ENCODE measurements at places on chromosomes 3 and 15. TPM values are rescaled to one million over a fixed set of nuclear protein-coding genes. Genes with fewer than 3 reads are reported as not detected.
A peak's percentile ranks its signal among the peaks of the same experiment; 100 is the strongest.

DNA sequence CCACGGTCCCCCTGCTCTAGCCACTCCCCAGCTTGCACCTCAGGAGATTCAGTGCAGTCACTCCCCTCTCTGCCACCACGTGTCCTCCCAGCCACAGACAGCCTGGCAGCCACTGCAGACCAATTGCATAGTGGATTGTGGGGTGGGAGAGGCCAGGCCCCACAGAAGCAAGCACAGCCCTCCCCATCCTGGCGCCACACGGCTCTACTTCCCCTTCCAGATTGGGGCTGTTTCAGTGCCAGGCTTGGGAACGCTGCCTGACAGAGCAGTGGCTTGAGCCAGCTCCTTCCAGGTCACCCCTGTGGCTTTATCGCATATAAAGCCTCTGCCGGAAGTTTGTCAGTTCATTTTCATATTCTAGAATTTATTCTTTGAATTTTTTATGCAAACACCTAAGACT is 90.7 kb downstream of the TMEM266 start:
- peak; percentile 28 for DNase-seq

- DNase-seq: peak; percentile 15
Observed at GRCh38 chr15:75844629-75845335, 1.5 kb downstream of the UBE2Q2 start.

- DNase-seq: no peak
Observed at GRCh38 chr3:27354588-27355203, 14.5 kb downstream of the NEK10 start.

- DNase-seq: no peak
Observed at GRCh38 chr3:18787441-18787840, 360.9 kb upstream of the KCNH8 start.

Gene RLBP1
- total RNA-seq: not detected

DNA sequence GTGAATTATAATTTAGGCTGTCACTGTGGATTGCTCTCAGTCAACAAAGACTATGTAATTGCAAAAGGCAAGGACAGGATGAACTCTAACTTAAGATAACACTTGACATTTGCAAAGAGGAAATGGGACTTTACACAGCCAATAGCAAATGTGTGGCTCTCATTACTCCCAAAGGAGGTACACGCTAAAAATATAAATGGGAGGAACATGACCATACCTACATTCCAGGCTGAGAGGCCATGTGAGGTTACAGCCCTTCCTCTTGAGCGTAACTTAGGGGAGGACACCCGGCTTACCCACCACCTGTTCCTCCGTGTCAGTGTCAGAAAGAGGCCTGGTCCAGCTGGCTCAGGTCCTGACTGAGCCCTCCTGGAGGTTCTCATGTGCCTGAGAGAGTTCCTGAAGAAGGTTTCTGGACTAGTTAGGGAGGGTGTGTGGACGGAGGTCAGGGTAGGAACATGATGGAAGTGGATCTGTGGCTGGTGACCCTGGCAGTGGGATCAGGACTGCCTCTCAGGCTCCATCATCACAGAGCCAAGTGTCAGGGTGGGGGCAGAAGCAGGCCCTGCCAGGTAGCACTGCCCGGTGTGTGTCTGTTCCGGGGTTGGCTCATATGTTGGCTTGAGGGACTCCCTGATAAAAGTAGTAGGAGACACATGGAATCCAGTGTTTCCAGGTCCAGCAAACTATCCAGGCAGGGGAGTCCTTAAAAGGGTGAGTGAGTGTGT is 7.9 kb downstream of the POPDC2 start:
- DNase-seq: no peak
